ENCODE measurements at places on chromosomes 16 and 17.

DNA sequence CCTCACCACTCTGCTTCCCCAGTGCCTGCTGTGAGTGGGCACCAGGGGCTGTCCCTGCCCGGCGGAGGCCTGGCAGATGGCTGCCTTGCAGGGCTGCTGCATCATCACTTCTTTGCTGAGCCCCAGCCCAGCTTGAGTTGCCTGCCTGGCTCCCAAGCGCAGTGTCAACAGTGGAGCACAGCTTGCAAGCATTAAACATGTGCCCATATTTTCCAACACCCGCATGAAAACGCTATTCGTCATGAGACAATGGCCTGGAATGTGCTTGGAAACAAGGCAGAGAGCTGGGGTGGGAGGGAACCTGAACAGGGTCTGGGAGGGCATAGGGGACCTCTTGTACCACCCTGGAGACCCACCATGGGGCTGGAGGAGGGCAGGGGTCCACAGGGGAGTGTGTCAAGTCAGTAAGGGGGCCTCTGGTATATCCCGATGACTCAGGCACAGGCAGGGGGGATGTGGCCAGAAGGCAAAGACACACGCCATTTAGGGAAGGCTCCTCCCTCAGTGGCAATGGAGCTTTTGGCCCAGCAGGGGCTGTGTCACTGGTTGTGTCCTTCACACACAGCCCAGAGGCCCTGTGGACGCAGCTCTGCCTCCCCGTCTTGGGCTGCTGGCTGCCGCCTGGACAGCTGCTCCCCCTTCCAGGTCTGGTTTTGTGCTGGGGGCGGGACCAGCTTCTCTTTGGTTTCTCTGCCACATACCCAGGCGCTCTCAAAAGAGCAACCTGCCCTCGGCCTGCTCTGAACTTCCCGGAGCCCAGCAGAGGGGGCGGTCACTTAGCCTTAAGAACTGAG lies 17.4 kb upstream of the MTSS2 start:
- no peak for DNase-seq

GRCh38 chr16:49838441-49839016 lies 17.4 kb downstream of the ZNF423 start:
- no peak for DNase-seq

- DNase-seq, result no peak
These were observed 3.8 kb downstream of the CIITA start for GRCh38 chr16:10880594-10881452.

- no peak for DNase-seq
These were observed 4.1 kb upstream of the SSTR5 start for GRCh38 chr16:1068451-1068850.

DNA sequence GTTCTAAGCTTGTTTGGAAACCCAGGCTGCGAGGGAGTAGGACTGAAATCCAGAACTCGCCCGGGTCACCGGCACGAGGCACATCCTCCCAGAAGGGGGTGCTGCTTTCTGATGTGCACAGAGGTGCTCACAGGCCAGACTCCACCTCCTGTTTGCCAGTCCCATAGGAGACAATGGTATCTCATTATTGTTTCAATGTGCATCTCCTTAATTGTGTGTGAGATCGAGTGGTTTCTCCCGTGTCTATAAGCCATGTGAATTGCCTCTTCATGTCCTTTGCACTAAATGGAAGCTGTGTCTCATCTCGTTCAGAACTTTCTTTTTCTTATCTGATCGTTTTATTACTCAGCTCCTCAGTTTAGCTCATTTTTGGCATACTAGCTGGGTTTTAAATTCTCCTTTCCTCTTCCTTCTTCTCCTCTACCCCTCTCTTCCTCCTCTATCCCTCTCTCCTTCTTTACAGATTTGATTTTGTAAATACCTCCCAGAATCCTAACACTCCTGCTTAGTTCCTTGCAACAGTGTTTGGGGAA lies 32.1 kb upstream of the PRKCB start:
- no peak for DNase-seq

GRCh38 chr16:80298676-80299075 lies 242.1 kb upstream of the DYNLRB2 start:
- no peak for DNase-seq

GRCh38 chr16:12339686-12340085 lies 363.2 kb downstream of the SNX29 start:
- DNase-seq, result no peak

GRCh38 chr17:29892201-29892600 lies 37.8 kb downstream of the SSH2 start:
- no peak for DNase-seq

GRCh38 chr17:38703742-38704605 lies 1.1 kb upstream of the MLLT6 start:
- DNase-seq, result no peak

GRCh38 chr16:79331066-79331465 lies 269.5 kb downstream of the MAF start:
- DNase-seq, result no peak

DNA sequence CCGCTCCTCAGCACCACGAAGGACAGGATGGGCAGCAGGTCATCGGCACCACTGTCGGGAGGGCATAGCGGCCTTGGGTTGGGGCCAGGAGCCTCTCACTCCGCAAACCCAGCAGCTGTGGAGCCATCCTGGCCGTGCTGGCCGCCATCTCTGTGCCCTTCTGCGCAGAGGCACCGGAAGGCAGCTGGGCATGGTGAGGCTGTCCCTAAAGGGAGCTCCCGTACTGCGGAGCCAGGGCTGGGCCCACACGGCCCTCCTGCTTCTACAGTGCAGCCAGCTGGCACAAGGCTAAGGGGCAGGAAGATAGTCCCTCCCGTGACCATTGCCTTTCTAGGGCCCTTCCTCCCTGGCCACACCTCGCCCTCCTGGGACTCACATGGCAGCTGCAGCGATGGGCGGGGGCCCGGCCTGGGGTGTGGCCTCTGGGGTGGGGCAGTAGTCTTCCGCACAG lies 7.0 kb upstream of the SPATA2L start:
- no peak for DNase-seq

- no peak for DNase-seq
These were observed 11.2 kb upstream of the CEP20 start for GRCh38 chr16:15899538-15900100.

DNA sequence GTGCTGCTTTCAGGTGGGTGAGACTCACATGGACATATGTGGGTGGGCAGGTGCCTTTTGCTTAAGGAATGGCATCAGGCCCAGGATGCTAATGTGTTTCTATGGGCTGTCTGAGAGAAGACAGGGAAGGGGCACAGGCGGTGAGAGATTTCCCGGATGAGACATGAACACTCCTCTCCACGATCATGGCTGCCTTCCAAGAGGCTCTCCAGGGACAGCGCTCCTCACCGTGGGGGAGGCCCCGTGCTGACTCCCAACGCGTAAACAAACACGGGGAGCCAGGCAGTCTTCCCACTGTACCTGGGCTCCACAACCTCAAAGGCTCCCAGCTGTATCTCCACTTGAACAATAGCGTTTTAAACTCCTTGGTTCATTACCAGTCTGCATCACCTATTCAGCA lies 42.8 kb downstream of the CDK5R1 start:
- no peak for DNase-seq

DNA sequence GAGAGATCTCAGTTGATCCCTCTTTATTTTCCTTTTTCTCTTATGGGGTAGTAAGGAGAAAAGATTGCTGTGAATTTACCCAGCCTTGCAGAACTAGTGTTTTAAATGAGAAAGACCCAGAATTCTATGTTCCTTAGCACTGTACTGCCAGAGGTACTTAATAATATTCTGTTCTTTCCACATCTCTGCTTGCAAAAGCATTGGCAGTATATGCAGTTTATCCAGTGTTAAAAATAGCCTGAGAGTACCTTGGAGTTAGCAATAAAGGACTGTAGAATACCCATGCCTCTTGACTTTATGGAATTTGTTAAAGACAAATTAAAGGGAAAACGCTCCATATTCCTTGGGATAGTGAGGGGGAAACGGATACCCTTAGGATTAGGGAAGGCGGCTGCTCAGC lies 11.9 kb downstream of the SLC7A6 start:
- DNase-seq, result no peak

- DNase-seq, result no peak
These were observed at the start of gene ATP1B2 for GRCh38 chr17:7650509-7651096. Gene ATP1B2, plus strand, starts transcription at chr17:7650926. Its CDS starts 593 bp downstream, at chr17:7651519.

GRCh38 chr16:61579195-61579594 lies 457.0 kb downstream of the CDH8 start:
- DNase-seq, result no peak

GRCh38 chr16:89113152-89113547 lies 19.5 kb downstream of the ACSF3 start:
- DNase-seq, result no peak

DNA sequence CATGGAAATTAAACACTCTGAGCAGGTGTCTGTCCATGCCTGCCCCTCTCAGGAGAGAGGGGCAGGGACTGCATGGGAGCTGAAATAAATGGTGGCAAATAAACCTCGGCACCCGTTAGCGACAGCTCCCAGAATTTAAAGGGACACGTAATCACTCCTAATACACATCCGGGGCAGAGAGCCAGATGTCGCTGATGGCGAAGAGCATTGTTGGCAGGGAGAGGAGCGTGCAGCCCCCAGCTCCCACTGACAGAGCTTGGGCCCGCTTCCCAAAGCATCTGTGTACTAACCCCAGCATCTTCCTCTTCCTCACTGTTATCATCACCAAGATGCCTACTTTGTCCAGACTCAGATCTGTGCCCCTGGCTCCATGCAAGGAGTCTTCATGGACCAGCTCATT lies 85.8 kb downstream of the IRX5 start:
- DNase-seq, result no peak

GRCh38 chr17:61458000-61458399 lies 5.8 kb downstream of the TBX4 start:
- no peak for DNase-seq

DNA sequence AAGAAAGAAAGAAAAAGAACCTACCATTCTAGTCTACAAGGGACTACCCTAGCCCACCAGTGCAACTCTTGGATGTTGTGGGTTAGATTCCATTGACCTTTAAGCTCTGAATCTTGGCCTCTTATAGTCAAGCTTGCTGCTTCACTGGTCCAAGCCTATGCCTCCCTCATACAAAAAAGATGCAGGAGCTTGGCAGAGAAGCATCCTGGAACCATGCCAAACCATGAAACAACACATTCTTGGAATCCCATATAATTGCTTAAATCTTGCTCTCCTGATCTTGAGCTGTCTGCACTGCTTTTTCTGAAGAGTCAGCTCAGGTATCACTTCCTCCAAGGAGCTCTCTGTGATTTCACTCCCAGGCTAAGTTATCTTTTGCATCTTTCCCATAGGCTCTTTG lies 117.9 kb upstream of the GPR139 start:
- DNase-seq, result no peak

GRCh38 chr17:19384723-19385391 lies 2.1 kb downstream of the MFAP4 start:
- no peak for DNase-seq

DNA sequence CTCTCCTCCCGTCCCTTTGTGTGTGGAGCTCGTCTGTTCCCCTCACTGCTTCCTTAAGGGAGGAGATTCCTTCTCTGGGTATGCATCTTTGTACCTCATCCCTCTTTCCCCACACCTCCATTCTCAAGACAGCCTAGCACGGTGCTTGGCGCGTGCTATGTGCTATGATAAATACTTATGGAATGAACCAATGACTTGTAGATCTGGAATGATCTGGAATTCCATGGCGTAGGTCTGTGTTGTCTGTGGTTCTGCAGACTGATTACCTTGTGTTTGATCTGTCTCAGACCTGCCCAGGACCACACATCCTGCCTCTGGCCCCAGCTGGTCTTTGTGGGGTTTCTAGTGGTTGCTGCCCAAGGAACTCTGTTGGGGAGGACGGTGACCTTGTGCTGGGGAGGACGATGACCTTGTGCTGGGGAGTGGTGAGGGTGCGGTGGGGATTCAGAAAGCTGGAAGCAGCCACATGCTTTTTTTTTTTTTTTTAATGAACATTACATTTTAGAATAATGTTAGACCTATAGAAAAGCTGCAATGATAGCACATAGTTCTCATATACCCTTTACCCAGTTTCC lies 33.5 kb upstream of the ETV4 start:
- DNase-seq, result no peak

GRCh38 chr17:58666858-58667267 lies 25.0 kb downstream of the TEX14 start:
- no peak for DNase-seq

GRCh38 chr17:57740235-57740528 lies 4.9 kb downstream of the CCDC182 start:
- DNase-seq, result no peak

GRCh38 chr16:26569793-26570192 lies 496.9 kb upstream of the C16orf82 start:
- no peak for DNase-seq

- no peak for DNase-seq
These were observed 68.5 kb upstream of the DNAH17 start for GRCh38 chr17:78645421-78646295.

DNA sequence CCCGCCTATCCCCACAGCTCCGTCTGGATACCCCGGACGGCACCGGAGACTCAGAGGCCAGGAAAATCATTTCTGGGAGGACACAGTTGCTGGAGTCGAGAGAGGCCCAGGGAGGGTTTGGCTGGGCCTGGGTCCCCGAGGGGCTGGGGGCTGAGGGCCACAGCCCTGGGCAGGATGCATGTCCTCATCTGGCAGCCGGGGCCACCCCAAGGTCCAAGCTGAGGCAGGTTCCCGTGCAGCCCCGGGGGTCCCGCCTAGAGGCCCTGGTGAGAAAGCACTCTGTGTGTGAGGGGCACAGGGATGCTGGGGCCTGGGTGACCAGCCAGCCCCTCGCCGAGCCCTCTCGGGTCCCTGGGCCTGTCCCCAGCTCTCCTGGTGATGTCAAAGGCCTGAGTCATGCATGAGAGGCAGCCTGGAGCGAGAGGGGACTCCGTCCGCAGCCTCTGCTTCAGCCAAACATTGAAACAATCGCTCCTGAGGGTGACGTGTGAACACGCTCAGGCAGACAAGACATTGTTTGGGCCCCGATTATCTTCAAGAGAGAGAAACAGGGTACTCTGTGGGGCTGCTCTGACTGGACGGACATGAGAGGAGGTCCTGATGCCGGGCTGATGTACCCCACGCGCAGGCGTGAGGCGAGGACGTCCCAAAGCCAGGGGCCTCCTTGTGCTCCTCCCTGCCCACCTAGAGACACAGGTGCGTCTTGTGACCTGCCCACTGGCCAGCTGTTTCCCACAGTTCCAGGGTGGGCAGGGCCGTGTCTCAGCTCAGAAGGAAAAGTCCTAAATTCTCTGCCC lies 25.8 kb upstream of the C1QTNF8 start:
- DNase-seq, result no peak

DNA sequence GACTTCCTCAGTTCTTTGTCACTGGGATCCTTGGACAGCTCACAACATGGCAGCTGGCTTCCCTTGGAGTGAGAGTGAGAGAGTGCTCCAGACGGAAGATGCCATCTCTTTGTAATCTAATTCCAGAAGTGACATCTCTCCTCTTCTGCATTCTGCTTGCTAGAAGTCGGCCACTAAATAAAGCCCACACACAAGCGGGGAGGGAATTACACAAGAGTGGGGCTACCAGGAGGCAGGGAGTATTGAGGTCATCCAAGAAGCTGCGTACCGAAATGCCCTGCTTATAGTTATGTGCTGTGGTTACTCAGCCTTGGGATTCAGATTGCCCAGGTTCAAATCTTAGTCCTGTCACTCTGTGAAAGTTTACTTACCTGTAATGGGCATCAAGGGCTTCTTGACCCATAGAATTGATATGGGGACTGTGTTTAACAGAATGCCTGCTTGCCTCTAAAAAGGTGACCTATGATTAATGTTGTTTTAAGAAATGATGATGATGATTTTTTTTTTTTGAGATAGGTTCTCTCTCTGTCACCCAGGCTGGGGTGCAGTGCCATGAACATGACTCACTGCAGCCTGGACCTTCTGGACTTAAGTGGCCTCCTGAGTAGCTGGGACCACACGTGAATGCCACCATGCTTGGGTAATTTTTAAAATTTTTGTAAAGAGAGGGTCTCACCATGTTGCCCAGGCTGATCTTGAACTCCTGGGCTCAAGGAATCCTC lies 120.9 kb upstream of the HS3ST2 start:
- DNase-seq, result no peak

All from cortex of kidney (tissue), 1 donor.